ENCODE measurements at places on chromosomes 6 and 20.

DNA sequence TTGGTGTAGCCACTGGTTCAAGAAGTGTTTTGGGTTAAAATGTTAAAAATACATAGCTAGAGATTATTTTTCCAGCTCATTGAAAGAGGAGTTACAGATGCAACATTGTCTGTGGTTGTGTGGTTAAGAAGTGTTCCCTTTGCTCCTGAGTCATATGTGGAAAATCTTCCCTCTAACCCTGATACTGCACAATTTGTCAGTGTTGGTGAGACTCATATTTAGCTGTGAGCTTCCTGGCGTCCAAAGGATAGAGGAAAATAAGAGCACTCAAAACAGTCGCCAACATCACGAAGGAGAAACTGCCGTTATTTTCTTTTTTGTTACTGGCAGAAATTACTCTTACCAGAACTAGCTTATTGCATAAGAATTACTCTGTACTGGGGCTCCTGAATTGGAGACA is 250.4 kb downstream of the CDH4 start:
- no peak for DNase-seq

DNA sequence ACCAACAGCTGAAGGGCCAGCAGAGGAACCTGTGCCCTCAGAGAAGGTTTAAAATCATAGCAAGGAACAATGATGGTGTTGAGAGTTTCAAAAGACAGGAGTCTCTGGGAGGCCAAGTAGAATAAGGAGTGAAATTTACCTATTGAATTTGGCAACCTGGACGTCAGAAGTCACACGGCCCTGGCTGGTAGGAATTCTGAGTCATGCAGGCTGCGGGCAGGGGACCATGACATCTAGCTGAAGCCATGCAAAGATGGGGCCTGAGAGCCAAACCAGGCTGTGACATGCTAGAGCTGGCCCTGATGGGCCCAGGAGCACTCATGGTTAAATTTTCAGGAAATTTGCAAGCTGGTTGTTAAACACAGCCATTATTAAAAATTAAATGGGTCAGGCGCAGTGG is 64.0 kb upstream of the SNX9 start:
- DNase-seq = no peak

DNA sequence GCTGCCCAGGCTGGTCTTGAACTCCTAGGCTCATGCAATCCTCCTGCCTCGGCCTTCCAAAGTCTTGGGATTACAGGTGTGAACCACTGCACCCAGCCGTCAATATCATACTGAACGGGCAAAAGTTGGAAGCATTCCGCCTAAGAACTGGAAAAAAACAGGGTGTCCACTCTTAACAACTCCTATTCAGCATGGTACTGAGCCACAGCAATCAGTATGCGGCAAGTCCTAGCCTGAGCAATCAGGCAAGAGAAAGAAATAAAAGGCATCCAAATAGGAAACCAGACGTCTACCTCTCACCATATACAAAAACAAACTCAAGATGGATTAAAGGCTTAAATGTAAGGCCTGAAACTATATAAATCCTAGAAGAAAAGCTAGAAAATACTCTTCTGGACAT is 83.1 kb downstream of the FKBP5 start:
- DNase-seq = no peak

DNA sequence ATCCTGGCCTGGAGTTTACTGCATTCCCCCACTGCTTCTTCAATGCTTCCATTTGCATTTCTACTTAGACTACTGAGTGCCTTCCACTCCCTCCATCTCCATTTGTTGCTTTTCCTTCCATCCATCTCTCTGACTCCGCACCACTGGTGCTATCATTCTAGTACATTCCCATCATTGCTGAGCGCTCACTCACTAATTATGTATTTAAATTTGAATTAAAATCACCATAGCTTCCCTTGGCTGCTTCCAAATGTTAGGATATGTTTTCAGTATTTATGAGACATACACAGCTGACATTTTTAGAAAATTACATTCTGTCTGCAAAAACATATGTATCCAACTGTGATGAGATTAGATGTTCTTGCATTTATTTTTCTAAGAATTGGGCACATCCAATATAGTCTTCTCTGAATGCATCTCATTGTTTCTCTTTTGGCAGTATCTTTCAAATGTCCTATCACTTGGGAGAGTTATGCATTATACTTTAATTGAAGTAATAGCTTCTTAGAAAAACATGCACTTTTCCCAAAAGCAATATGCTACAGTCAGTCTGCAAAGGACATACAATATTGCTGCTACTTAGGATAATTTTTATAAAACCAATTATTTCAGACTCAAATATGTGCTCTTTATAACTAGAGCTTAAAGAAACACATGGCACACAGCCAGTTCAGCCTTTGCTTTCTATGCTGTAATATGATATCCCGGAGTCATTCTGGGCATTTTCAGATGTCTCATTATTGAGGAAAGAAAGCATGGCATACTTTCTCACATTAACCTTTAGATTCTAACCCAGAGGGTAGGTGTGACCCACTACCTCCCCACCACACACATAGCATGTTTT is 12.1 kb upstream of the COL21A1 start:
- DNase-seq = peak; percentile 53

DNA sequence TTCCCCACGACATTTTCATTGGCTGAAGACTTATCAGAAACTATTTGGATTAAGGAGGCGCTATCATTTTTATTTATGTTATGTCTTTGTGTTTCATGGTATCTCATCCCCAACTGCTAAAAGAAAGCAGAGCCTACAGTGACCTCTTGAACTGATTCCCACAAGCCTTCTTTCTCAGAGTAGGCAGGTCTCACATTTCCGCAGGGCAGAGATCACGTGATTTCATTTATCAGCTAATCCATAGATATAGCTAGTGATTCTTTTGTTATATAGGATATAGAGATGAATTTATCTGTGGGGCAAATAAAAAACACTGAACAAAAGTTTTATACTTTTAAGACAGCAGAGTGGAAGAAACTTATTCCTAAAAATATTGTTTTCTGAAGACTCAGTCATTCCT is 25.0 kb upstream of the POPDC3 start:
- no peak for DNase-seq

DNA sequence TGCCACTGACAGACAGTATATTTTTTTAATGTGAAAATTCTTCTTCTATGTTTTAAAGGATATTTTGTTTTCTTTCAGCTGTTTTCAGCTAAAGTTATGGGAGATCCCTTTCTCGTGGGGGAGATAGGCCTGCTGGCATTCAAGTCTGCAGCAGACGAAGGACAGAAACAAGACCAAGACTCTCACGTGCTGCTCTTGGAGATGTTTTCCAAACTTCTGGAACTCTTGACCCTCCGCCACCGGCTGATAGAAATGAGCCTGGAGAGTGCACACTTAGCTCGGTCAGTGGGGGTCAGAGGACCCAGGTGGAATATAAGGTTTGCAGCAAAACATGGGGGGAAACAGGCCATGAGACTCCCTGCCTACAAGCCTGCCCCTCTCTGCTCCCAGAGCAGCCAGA is 120.5 kb downstream of the CD164 start:
- no peak for DNase-seq

- DNase-seq = peak; percentile 52
Observed at GRCh38 chr6:12113190-12113577, 101.1 kb downstream of the HIVEP1 start.

DNA sequence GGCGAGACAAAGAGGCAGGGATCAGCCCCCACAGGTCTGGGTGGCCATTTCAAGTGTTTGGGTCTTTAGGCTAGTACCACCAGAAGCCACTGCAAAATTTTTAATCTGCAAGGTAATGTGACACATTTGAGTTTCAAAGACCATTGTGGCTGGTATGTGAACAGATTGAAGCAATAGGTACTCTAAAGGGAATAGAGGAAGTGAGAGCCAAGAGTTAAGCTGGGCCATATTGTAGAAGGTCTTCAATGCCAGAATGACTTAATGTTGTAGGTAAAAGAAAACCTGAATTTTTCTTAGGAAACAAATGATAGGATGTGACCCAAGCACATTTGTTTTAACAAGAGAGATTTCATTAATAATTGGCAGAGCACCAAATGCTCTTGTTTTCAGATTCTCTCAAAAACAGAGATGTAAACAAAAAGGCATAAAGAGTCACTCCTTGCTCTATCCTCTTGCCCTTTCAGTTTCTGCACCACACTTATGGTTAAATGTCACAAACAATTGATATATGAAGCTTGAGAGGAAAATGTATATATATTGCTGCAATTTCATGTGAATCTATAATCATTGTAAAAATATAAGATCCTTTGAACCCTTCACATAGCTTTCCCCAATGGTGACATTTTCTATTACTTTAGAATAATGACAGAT is 307.1 kb upstream of the PLN start:
- DNase-seq = no peak

- DNase-seq = no peak
Observed at GRCh38 chr6:128242765-128243403, 277.5 kb downstream of the PTPRK start.

DNA sequence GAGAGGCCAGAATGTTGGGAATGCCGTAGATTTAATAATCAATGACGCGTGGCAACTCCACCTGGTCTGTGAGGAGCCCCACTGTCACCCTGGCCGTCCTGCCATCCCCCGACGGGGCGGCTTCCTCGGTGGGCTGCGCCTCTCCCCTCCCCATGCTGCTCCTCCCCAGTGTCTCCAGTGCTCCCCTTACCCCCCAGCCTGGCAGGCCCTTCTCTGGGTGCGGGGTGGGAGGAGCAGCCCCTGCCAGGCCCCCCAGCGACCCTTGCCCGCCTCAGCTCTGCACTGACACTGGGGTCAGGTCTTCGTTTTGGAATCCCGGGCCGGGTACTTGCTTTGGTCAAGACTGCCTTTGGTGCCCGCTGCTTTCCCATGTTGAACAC is 82.3 kb upstream of the FRMD1 start:
- DNase-seq = no peak

DNA sequence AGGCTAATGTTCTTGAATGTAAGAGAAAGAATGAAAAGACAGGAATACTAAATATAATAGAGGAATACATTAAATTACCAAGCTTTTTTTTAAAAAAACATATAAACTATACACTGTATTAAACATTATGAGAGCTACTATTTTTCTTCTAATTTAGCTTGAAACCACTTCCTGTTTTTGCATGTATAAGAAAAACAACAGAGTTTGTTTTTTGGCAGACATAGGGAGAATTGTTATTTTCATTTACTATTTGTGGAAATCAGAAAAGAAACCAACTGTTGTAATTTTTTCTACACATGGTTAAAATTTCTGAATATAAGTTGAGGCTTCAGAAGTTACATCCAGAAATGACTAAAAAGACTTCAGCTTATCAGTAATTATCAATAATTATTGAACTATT is 991.8 kb upstream of the GJE1 start:
- no peak for DNase-seq

- DNase-seq = no peak
Observed at GRCh38 chr20:3923818-3924217, 34.6 kb downstream of the PANK2 start.

DNA sequence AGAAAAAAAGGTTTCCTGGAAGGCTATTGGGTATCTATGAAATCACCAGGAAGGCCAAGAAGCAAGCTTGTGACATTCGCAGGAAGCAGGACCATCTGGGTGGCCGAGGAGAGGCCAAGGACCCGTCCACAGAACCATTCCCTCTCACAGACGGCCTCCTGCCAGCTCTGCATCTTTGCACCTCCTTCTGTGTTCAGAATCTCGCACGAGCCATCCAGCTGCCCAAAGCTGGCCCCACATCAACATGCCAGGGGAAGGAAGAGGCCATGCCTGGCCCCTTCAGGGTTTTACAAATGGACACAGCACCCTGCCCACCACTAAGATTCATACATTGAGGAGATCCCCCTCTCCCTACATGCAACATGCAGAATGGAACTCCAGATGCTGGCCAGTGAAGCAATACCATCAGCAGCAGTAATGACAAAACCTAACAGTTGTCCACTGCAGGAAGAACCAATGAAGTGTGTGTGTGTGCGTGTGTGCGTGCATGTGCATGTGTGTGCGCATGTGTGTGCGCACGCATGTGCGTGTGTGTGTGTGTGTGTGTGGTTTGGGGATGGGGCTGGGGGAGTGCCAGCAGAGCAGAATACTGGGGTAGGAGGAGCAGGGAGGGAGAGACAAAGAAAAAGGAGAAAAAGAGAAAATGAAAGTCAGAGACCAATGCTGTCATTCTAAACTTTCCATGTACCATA is 184.2 kb upstream of the FOXQ1 start:
- no peak for DNase-seq

GRCh38 chr6:30097902-30098768 is 14.8 kb downstream of the TRIM31 start:
- DNase-seq = no peak

DNA sequence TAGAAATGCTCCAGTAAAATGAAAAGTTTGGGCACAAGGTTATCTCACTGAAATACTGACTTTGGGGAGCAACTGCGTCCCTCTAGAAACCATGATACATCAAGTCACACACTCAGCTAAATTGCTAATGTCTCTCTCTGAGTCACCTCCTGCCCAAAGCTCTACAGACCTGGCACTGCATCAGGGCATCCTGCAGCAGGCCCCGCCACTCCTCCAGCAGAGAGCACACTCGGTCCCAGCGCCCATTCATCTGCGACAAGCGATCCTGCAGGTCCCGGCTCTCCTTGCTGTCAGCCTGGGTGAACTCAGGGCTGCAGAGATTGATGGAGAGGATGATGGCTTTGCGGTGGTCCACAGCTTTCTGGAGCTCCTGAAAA is 329.0 kb downstream of the ESR1 start:
- no peak for DNase-seq

GRCh38 chr6:74632196-74632875 is 573.5 kb downstream of the COL12A1 start:
- no peak for DNase-seq

- DNase-seq = peak; percentile 52
Observed at GRCh38 chr20:45968801-45969711, 2.9 kb downstream of the ZNF335 start.

GRCh38 chr6:156703719-156704118 is 73.5 kb upstream of the ARID1B start:
- DNase-seq = no peak

DNA sequence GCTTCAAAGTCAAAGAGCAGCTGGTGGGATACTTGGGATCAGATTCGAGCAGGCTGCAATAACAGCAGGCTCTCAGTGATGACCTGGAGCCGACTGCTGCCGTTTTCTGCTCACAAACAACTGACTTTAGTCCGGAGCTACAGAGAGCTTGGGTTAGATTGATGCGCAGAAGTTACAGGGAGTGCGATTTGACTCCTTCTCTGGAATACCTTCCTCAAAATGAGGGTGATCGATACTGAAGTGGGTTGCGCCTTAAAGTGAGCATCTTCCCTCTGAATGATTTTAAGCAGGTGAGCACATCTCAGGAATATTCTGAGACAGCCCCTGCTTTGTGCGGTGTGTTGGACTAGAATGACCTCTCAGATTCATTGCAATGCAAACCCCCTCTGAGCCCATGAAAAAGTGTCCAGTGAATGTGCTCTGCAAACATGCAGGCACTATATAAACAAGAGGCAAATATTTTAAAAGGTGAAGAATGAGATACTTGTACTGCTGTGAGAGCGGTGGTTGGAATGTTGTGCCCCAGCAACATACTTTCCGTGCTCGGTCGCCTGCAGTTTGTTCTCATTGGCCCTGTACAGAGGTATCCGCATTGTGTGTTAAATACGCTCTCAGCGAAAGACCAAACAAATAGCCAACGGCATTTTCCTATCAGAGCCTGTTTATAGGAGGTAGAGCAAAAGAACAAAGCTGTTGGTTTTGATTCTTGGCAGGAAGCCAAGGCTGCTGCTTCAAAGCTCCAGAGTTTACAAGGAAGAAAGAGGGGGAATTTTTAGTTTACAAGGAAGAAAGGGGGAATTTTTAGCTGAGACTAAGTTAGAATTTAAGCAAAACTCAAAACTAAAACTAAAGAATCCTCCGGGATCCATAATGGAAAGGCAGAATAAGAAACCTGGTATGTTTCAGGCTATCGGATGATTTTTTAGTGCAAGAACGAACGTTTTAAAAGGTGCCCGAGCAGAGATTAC is 67.7 kb downstream of the PHACTR2 start:
- peak; percentile 57 for DNase-seq
